ENCODE measurements at places on chromosomes 11 and 22.

DNA sequence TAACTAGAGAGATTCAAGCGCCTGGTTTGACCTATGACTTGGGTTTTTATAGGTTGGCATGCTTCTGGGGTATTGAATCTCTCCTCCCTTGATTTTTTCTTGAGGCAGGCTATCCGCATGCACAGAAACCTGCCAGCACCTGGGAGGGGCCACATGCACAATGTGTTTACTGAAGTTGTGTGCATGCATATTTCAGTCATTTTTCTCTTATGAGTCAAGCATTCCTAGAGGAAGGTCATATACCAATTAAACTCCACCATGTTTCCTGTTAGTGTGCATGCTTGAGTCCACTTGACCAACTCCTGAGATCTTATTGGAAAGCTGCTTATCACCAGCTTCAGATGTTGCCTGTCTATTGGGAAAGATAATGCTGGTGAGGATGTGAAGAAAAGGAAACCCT lies 1718.4 kb downstream of the LRRC4C start:
- no peak for DNase-seq

DNA sequence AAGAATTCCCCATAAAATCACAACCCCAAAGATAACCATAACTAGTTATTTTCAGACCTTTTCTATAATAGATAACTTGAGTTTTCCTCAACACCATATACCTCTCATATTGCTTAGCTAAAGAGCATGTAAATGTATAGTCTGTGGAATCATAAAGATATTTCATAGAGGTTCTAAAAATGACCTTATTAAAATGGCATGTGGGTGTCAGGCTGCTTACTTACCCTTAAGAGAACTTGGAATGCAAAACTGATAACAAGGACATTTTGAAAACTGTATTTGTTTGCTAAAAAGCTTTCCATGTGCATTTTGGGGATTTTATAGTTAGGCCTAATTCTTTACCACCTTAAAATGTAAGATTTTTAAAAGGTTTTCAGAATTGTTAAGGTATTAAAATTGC lies 4.7 kb downstream of the SIK2 start:
- DNase-seq = no peak

DNA sequence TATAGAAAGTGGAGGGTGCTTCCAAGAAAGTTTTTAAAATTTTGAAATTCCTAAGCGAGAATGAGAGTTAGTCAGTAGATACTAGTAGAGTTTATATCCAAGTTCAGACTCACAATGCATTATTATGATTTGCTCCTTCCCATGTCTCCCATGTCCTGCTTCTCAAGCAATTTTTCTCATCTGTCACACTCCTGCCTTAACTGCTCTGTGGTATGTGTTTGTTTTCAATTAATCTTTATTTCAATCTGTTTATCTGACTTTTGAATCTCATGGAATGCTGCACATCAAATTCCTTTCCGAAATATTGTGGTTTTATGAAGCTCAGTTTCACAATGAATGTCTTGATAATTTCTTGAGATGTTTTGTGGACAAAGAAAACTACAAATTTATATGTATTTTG lies 18.1 kb downstream of the THY1 start:
- DNase-seq = no peak

DNA sequence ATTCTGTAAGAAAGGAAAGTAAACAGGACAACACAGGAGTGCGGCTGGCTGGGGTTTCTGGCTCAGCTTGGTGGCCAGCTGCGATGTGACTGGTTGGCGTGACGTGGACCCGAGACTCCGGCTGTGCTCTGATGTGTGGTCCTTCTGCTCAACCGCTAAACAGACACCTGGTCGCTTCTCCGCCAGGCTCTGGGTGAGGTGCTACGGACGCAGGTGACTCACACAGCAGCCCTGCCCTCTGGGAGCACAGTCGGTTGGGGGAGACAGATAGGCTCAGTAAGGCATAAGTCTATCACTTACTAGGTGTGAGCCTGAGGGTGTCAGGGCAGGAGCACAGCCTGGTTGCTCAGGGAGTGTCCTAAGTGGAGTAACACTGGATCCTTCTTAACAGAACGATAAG lies 8.2 kb downstream of the RTL6 start:
- no peak for DNase-seq

All from body of pancreas (tissue), 4 donors.